ENCODE measurements at places on chromosomes 12 and 14.

DNA sequence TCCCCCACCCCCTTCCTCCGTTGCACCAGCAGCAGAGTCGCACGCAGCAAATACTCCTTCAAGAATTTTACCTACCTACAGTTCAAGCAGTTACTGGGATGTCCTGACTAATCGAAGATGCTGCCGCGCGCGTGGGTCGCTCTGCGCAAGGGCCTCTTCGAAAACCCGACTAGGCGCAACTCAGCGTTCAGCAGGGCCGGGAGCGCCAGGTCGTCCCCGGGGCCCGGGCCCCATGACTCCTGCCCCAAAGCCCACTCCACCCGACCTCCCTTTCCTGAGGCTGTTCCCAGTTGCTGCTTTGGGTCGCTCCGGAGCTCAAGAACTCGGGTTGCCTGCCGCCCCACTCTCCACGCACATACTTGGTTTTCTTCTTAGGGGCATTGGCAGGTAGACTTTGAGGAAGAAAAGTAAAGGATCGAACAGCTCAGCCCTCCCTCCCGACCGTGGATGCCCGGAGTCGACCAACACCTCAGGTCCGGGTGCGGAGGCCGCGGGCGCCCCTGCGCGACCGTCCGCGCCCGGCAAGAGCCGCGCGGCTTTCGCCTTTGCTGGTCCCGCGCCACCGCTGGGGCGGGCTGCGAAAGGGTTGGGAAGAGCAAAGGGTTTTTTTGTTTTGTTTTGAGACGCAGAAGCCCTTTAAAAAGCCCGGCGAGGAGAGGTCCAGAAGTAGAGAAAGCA lies 1.9 kb downstream of the BMP4 start:
- DNase-seq = no peak

DNA sequence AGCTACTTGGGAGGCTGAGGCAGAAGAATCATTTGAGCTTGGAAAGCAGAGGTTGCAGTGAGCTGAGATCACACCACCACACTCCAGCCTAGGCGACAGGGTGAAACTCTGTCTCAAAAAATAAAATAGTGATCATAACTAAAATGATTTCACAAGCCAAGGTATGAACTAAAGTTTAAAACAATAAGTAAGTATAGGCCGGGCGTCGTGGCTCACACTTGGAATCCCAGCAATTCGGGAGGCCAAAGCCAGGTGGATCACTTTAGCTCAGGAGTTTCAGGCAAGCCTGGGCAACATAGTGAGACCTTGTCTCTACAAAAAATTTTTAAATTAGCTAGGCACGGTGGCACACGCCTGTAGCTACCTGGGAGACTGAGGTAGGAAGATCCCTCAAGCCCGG lies 27.4 kb downstream of the BLTP3B start:
- no peak for DNase-seq

- no peak for DNase-seq
These were observed 34.6 kb downstream of the NCKAP5L start for GRCh38 chr12:49793620-49794019.

DNA sequence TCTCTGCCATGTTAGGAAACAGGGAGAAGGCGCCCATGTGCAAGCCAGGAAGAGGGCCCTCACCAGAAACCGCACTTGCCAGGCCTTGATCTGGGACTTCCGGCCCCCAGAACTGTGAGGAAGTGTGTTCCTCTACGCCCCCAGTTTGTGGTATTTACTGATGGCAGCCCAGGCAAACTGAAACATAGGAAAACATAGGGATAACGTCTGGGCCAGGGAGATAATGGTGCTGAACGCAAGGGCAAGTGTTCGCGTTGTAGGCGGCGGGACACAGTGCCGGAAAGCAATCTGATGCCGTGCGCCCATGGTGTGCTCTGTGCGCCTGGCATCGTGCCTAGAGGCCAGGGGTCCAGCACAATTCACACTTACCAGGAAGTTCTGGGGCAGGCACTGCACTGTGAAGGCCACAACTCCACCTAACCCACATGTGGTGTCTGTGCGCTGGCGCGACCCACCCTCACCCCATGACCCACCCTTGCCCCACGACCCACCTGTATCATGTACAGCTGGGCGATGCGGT lies 53.6 kb downstream of the ARL6IP4 start:
- peak; percentile 15 for DNase-seq

- DNase-seq = no peak
These were observed 202.3 kb downstream of the STXBP6 start for GRCh38 chr14:24847568-24848095.

GRCh38 chr14:61560323-61560722 lies 135.0 kb upstream of the HIF1A start:
- no peak for DNase-seq

DNA sequence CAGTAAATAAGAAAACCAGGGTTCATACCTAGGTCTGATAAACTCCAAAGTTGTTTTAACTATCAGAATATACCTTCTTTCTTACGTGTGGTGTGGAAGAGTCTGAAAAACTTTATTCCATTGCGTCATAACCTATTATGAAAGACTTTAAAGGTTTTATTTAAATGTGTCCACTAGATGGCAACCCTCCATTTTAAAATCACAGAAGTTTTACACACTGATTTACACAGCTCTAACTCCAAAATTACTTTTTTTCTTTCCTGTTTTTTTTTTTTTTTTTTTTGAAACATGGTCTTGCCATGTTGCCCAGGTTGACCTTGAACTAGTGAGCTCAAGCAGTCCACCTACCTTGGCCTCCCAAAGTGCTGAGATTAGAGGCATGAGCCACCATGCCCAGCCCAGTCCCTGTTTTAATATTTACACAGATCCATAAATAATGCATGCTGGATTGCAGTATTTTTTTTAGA lies 17.3 kb upstream of the TMPRSS12 start:
- DNase-seq = no peak

Data from CD8-positive, alpha-beta T cell (primary cell).